ENCODE measurements at places on chromosomes 12 and 14.

DNA sequence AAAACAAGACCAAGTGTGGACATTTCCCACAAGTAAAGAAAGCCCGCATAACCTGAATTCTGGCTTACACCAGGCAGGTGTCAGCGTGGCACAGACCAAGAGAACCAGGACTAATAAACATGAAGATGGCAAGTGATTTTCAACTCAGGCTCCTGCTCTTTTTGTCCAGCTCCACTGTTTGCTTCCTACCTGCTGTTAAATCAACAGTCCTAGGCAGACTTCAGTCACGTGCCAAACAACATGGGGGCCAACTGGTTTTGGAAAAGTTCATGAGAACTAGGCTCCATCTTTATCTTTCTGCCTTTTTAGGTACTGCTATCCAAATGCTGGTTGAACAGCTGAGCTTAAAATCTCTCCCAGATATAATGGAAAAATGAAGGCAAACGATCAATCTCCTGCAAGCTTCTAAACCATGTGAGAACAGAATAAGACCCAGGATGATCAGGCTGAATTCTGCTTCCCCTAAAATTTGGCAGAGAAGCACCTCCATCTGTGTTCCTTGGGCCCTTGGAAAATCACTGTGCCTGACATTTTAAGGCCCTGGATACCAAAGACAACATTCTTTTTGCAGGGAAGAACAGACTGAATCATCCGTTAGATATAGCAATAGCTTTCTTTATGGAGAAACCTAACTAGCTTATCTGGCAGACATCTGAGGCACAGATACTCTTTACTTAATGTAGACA is 215.6 kb upstream of the USP15 start:
- DNase-seq = no peak

GRCh38 chr12:69566603-69567002 is 18.7 kb upstream of the CCT2 start:
- no peak for DNase-seq

- DNase-seq = no peak
These were observed 38.9 kb upstream of the E2F7 start for GRCh38 chr12:77104286-77104685.

DNA sequence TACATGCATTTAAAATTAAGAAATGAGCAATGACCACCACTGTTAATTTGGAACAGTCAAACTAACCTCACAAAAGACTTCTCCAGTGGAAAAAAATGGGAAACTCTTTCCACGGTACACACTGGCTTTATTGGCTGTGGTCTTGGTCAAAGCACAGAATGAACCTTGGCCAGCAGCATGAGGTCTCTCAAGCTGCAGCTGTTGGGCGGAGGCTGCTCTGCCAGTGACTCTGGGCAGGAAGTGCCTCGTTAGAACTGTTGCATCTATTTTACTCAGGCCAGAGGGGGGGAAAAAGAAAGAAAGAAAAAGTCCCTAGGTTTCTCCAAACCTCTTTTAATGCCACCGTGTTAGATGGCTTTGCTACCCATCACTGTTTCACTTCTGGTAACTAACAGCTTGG is 279.8 kb upstream of the DIO2 start:
- no peak for DNase-seq

DNA sequence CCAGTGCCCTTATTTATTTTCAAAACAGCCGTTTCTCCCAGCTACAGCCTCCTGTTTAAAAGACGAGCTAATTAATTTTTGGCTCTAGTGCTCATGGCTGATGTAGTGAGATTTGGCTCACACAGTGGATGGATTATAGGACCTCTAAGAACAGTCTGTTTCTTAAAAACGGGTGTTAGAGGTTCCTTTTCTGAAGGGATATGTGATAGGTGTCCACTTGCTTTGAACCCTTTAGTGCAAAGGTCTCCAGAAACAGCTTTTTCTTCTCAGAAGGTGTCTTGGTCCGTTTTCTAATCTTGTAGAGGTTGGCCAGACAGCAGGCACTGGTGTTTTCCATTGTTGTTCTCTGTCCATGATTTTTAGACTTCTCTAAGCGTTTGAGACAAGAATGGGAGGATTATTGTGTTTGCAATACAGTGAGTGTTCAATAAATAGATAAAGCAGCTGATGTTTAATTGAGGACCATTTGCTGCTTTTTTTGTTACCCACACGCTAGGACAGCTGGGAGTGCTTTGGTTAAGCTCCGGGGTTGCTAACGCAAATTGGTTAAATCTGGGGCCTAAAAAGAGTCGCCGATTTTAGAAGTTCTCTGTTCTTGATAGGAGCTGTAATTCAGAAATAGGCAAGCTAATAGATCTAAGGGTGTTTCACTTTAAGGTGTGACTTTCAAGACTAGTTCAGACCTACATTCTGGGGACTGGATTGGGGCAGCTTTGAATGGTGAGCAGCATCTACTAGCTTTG is 1.0 kb downstream of the BORCS5 start:
- no peak for DNase-seq

GRCh38 chr12:82527165-82527780 is 159.4 kb upstream of the TMTC2 start:
- DNase-seq = no peak

DNA sequence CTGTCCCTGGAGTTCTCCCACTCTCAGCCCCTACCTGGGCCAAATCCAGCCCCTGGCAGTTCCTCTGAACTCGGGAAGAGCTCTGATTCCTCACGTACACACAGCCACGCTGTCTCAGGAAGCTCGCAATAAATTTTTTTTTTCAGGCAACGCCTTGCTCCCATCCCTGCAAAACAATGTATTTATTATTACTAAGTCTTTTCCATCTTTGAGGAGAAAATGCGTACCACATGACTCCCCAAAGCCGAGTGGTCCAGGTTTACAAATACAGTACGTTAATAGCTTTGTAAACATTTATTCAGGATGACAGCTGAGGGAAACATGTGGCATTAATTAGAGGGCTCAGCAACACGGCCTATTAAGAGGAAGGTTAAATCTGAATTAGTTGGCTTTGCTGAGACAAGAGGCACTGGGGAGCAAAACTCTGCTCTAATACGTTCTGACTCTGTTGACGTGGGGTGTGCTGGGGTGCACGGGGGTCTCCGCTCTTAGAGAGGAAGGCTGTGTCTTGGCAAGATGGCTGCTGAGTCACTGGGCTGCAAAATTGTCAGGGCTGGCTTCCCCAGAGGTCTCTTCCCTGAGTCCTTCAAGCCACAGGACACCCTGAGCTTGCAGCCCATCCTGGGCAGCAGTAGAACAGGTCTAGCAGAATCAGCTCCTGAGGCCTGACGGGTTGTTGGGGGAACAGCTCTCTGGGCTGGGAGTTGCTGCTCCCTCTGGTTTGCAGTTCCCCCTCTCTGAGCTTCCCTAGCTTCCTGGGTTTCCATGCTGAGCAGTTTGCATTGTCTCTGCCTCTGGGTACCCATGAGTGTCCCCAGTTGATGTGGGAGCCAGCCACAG is 185.2 kb upstream of the TBX3 start:
- DNase-seq = no peak

DNA sequence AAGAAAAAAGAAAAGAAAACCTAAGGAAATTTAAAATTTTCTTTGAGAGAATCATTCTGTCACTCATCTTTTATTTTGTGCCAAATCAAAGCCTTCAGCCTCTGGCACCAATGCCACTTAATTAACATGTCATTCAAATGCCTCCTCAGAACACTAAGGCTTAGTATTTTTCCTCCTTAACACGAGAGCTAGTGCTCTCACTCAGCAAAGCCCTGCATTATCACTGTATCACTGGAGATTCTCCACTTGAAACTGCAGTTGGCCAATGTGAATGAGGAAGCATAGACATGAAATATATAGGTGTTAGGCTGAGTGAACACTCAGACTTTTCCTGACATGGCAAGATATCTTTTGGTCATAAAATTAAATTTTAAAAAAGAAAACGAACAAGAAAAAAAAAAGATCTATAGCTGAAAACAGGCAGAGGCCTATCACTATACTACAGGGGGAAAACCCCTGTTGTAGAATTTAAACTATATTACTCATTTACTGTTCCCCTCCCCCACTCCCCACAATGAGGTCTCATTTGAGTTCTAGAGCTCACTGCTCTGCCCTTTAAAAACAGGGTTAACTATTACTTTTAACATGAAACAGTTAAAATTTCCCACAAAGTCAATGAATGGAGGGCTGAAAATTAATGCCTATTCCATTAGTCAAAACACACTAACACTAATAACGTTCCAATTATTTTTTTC is 5.1 kb downstream of the MBIP start:
- DNase-seq = no peak

Data from activated naive CD4-positive, alpha-beta T cell (primary cell).